ENCODE measurements at places on chromosomes 7 and 10.

DNA sequence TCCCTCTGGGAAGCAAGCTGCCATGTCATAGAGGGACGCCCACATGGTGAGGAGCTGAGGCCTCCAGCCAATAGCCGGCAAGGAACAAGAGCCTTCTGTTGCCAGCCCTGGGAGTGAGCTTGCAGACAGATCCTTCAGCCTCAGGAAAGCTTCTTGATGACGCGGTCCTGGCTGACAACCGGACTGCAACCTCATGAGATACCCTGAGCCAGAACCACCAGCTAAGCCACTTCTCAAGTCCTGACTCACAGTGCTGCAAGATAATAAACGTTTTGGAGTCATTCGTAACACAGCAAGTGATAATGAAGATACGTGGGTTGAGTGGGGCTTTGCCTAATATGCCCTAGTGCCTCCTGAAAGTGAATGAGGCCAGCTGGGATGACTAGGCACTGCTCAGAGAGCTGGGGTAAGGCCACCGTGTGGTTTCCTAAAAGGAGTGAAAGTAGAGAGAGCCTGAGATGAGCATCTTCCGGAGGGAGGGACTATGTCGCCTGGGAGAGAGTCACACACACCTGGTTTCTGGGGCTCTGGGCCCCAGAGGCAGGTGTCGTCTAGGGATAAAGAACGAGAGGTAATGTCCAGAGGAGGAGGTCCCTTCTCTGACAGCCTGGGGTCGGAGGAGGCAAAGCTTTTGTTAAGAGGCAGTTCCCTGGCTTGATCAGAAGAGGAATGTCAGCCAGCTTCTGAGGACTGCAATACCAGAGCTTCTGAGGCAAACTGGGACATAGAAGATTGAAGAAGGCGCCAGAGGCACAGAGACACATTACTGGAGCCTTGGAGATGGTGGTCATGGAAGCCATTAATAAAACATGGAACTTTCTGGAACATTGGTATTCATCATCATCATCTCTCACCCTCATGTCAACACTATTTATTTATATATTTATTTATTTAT, 53.6 kb downstream of the PYROXD2 start:
- no peak for DNase-seq

GRCh38 chr10:46547541-46548497, 8.6 kb downstream of the GPRIN2 start:
- no peak for DNase-seq

DNA sequence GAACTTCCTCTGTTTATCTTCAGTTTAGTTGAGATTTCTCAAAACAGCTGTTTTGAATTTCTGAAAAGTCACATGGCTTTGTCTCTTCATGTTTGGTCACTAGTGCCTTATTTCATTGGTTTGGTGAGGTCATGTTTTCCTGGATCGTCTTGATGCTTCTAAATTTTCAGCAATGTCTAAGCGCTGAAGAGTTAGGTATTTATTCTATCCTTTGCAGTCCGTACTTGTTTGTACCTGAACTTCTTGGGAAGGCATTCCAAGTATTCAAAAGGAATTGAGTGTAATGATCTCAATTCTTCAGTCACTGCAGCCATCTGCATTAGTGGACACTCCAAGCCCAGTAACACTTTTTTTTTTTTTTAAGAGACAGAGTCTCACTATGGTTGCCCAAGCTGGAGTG, 67.7 kb downstream of the HERC4 start:
- DNase-seq, result no peak

GRCh38 chr7:22627136-22627535, 99.9 kb upstream of the IL6 start:
- no peak for DNase-seq

DNA sequence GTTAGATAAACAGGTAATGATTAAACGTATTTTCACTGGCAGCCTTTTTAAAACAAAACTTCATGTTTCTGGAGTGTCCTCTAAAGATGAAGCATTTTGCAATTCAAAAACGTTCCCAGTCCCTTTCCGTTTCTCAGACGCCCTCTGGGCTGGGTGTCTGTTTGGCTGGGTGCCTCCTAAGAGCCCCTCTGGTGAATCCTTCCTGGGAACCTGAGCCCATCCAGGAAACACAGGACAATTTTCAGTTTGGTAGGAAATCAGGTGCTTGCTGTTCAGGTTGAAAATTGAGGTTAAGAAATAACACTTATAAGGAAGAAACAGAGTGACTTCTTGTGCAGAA, 76.7 kb downstream of the CHN2 start:
- DNase-seq, result no peak

DNA sequence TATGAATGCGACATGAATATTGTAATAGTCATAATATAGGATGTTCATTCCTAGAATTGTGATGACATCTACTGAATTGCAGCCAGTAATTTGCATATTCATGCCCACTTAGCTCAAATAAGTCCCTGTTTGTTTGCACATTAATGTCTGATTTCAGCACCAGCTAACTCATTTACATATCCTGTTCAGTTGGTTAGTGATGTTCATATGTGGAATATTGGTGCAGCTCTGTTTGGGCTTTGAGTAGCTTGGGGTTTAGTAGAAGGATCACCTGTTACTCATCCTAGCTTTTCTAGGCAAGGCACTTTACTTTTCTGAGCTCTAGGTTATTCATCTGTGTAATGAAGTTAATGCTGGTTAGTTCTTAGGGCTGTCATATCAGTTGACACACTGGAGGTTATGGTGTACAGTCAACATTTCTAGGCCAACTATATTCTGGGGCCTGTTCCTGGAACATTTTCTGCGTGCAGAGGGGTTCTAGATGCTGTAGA, 238.4 kb downstream of the EXOC4 start:
- DNase-seq, result no peak

All from CD4-positive, alpha-beta T cell treated with Interleukin-15 for 4 hours (primary cell).